Colonic mucosa (tissue), 4 donors: ENCODE measurements at places on chromosomes 3 and 15. TPM values are rescaled to one million over a fixed set of nuclear protein-coding genes. Genes with fewer than 3 reads are reported as not detected.

The TRPM1 gene
- total RNA-seq = not detected

DNA sequence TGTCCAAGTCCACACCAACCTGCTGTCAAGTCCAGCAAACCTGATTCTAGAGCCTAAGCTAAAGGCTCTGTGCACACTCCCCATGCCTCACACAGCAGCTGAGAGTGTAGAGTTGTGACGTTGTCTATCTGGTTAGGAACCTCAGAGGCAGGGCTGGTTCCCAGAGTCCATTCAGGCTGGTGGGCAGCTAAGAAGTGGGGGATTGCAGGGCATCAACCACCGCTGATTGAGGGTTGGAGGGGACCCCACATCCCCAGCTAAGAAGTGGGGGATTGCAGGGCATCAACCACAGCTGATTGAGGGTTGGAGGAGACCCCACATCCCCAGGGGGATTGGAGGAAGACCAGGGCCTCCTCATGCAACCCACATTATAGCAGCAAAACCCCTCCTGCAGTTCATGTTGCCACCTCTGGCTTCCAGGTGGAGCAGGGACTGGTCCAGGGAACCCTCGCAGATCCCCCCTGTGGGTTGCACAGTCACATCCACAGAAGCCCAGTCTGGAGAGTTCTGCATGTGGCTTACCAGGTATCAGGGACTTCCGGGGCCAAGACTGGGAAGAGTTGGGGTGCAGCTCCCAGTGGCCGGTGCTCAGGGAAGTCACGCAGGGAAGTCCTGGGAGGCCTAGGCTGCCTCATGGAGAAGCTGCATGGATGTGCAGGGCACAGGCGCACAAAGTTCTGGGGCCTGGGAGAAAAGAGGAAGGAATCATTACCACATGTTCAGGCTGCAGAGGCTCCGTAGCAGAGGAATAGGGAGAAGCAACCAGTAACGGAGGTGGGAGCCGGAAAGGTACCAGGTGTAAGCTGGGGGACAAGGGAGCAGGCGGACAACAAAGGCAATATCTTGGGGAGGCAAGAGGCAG, 71.4 kb upstream of the PCSK6 start:
- peak; percentile 13 for DNase-seq

The P2RY13 gene
- total RNA-seq = 0.27 TPM

DNA sequence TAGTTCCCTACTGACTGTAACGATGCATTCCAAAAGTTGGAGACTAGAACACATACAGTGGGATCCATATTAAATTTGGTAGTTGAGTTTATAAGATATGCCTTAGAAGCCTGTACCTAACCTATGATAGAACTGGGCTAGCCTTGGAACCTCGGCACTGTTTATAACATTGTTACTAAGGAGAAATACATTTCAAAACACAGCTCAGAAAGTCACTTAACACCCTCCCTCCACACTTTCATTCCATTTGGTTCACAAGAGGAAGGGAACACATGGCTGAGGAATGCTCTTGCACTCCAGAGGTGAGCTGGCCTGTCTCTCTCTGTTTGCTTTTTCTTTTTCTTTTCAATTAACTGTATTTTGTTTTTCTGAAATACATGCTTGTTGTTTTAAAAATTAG, 48.7 kb upstream of the TSC22D2 start:
- no peak for DNase-seq

The HHLA2 gene
- total RNA-seq = 57.9 TPM

- no peak for DNase-seq
These were observed 152.5 kb downstream of the LRRK1 start for GRCh38 chr15:101071651-101072050.

DNA sequence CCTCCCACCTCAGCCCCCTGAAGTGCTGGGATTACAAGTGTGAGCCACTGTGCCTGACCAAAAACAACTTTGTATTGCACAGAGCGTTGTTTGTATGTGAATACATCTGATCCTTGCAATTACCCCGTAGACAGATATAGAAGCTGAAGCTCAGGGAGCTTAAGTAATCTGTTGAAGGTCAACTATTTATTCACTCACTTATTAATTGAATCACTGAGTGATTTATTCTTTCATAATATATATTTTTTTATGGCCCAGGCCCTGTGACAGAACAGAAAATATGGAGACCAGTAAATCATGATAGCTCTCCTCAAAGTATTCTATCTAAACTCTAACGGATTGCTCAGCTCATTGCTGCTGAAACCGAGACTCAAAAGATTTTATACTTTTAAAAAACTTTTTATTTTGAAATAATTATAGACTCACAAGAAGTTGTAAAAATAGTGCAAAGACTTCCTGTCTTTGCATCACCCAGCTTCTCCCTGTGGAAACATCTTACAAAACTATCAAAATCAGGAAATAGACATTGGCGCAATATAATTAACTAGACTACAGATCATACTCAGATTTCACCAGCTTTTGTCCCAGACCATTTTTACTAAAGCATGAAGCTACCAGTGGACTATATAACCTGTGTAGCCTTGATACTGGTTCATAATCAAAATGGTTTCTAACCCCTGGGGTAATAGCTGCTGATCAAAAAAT, 466.1 kb downstream of the PDCD6IP start:
- no peak for DNase-seq

The SLC2A2 gene
- 0.08 TPM for total RNA-seq

GRCh38 chr15:68400066-68400456, 31.9 kb downstream of the ITGA11 start:
- DNase-seq = no peak

DNA sequence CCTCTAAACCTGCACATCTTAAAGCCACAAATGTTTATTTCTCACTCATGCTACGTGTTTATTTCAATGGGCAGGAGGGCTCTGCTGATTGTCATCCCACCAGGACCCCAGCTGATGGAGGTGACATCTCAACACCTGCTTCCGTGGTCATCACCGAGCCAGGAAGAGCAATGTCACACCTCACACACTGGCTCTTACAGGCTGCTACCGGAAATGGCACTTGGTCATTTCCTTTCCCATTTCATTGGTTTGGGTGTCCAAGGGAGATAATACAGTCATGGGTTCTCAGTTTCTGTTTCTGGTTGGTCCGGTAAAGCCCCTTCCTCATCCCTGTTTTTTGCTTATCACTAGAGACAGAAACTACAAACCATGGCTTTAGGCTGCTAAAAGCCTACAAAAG, 41.9 kb downstream of the ABHD2 start:
- DNase-seq = no peak

GRCh38 chr15:60611592-60612346, 132.8 kb upstream of the ICE2 start:
- no peak for DNase-seq

DNA sequence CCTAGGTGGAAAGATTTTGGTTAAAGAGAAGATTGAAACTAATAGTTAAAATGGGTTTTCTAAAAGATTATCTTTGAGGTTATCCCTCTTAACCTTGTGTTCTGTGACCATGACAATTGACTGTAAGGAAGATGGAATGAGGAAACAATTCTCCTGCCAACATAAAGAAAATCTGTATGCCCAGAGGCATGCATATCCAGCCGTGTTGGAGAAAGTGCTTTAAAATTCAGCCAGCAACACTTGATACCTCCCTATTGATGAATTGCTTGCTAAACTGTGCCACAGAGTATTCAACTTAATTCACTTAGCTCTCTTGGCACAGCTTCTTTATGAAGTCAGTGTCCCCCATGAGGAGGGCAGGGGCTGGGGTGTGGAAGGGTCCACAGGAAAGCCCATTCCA, 203.5 kb downstream of the UBE2E2 start:
- no peak for DNase-seq

The ARHGEF26 gene
- 5.2 TPM for total RNA-seq

DNA sequence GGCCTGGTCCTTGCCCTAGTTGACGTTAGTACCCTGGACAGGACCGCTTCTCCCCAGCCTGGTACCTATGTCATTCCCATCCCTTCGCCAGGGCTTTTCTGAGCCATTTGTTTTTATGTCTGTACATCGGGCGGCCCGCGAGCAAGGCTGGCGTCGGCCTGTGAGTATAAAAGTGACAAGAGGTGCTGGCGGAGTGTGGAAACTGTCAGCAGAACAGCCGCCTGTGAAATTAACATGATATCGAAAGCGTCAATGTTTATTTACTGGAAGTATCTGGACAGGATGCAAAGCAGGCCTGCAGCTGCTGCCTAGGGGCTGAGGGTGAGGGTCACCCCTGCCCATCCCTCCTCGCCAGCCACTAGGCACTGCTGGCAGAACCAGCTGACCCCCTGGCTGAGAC, 33.4 kb downstream of the LINGO1 start:
- DNase-seq = no peak

- no peak for DNase-seq
These were observed 1.0 kb upstream of the CCR5 start for GRCh38 chr3:46369675-46370132.

DNA sequence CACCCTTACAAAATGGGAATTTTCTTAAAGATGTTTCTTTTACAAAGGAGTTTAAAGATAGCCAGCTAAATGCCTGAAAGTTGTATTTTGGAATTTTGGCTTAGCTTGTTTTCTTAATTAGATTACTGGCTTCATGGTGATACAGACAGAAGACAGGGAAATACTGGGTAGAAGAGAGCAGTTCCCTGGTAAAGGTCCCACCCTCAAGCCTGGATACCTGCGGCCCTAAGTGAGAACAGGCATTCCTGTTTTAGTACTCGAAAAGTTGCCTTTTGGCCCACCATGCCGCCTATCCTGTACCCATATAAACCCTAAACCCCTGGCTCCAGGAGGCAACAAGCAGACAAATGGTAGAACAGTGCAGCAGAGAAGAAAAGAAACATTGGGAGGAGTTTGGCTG, 29.4 kb downstream of the SETMAR start:
- DNase-seq = no peak

The FILIP1L gene
- 29.0 TPM for total RNA-seq

- no peak for DNase-seq
These were observed 677.0 kb downstream of the AGBL1 start for GRCh38 chr15:86756688-86757087.

The CD96 gene
- 1.7 TPM for total RNA-seq

The CFAP20DC gene
- 1.8 TPM for total RNA-seq

The CPEB1 gene
- total RNA-seq = 1.4 TPM

The THUMPD3 gene
- total RNA-seq = 40.1 TPM

DNA sequence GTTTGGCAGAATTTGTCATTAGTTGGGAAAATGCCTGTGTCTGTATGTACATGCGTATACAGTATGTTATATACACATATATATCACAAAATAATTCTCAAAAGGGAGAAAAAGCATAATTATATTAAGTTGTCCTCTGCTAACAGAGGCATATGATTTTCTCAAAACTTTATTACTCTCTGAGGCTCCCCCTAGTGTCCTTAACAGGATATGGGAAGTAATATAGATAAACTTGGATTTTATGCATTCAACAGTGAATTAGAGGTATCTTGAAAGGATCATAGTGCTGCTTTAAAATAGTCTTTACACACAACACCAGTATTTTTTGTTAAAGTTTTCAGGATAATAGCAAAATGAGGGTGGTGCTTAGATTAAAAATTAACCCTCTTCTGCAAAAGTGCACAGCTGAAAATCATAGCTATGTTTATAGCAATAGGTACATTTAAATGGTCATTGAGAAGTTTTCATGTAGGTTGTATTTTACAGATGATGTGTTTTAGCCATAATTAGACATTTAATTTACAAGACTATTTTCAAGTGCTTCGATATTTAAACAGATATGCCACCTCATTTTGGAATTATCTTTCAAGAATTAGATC, 454.0 kb upstream of the ROBO2 start:
- no peak for DNase-seq

DNA sequence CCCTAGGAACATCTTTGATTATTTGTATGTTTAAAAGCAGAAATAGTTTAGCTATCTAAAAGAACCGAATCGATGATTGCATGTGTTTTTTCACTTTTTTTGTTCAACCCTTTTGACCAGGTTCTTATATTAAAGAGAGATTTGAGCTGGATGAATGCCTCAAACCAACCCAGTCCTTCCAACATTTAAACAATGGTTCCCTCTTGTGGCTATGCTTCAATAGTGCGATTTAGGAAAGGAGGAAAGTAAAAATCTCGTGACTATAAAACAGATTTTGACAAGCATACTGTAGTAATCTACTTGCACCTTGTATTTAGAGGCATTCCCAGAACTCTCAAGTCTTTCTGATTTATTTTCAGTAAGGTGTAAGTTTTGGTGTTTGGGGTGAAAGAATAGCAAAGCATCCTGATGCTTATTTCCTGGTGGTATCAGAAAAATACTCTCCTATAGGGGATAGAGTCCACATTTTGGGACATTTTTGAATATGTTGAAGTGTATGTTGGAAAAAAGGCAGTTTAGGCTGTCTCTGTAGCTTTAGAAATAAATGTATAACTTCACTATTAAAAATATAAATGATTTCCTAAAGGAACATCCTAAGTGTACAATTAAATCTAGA, 159.6 kb upstream of the KCNH8 start:
- DNase-seq = no peak

DNA sequence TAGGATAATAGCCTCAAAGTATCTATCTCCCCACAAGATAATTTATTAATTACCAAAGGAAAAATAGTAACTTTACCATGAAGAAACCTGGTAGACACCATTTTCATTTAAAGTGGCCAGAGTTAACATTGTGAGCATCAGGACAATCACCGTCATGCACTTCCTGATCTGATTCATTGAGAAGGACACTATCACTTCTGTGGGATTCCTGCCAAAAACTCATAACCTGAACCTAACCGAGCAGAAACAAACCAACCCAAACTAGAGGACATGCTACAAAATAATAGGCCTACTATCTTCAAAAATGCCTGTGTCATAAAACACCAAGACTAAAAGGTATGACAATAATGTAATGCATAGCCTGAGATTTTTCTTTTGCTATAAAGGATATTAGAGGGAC, 39.0 kb downstream of the FSIP1 start:
- DNase-seq = no peak

GRCh38 chr3:162390891-162391290, 894.3 kb downstream of the OTOL1 start:
- no peak for DNase-seq

GRCh38 chr15:55770806-55771205, 27.9 kb upstream of the PRTG start:
- no peak for DNase-seq

The LMAN1L gene
- not detected for total RNA-seq

The SAXO2 gene
- 0.93 TPM for total RNA-seq

DNA sequence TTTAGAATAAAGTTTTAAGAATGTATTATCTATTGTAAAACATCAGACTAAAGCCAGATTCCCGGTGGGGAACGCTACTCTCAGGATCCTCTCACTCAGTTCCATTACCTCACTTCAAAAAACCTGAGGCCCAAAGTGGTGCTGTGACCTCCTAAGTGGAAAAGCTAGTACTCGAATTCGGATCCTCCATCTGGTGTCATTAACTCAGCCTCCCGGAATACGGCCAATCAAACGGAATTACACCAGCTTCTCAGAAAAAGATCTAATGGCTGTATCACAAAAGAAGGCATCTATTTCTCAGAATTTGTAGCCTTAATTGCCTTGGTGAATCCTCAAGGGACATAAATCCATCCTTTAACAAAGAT, 627 bp downstream of the ACAD11 start:
- no peak for DNase-seq

The APOD gene
- total RNA-seq = 7.2 TPM

The PIF1 gene
- 20.7 TPM for total RNA-seq

The TRAK1 gene
- 58.9 TPM for total RNA-seq

GRCh38 chr3:16886303-16886683, 1.5 kb downstream of the PLCL2 start:
- peak; percentile 46 for DNase-seq

GRCh38 chr15:75185271-75186029, 16.2 kb upstream of the C15orf39 start:
- DNase-seq = no peak
